SK-N-SH (cell line): ENCODE measurements at places on chromosomes 13 and 19. TPM values are rescaled to one million over a fixed set of nuclear protein-coding genes. Genes with fewer than 3 reads are reported as not detected.

DNA sequence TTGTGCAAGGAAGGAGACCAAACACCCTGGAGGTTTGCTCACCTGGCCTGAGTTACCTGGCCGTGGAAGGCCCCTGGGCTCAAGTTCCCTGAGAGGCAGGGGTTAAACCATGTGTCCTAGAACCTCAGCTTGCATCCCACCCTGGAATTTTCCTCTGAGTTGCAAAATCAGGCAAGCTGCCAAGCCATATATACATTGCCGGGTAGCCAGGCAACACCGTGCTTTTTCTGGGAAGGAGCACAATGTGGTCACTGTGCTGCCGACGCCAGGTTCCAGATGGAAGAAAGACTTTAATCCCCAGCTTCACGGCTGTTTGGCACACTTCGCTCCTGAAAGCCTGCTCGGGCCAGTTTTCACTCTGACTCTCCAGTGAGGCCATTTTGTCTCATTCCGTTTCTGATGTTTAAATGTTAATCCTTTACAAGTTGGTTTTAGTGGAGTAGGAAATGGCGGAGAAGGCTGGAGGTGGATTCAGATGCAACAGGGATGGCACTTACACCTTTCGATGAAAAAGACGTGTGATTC is 60.1 kb upstream of the PEG3 start:
- DNase-seq = no peak

DNA sequence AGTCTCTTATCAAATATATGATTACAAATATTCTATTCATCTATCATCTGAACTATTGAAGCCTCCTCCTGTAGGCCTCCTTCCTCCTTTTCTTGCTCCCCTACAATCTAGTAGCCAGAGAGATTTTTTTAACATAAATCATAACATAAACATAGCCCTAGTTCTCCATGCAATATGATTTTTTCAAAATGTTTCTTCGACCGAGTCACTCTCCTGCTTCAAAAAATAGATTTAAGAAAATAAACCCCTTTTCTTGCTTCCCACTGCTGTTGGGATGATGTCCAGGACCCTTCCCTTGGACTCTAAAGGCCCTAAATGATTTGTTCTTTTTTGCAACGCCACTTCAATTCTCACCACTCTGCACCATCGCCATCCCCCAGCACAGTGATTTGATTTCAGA is 319.7 kb upstream of the TSHZ3 start:
- no peak for DNase-seq

DNA sequence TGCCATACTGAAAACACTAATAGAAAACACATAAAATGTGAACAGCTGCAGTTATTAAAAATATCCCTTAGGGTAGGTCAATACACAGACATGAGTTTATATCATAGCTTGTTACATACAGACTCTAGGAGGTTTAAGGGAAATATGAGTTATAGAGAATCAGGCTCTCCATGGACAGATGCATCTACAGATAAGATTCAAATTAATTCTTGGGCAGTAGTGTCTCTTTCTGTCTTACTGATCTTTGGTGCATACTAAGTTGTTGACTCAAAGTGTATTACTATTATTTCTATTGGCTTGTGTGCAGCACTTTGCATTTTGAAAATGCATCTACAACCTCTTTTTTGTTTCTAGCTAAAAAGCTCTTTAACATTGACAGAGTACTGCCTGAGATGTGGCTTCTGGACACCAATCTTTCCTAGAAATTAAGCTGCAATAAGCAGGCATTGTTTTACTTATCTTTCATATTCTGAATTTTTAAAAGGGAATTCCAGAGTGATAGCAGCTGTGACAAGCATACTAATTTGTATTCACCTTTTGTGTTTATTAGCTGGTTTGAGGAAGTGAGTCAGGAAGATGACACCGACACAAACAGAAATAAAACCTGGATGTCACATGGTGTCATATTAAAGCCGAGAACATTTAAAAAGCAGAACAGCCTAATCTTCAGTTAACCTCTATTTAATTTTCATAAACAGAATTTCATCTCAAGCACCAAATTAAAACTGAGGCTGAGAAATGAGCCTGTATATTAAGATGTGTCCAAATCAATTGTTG is 399.0 kb downstream of the PCDH9 start:
- DNase-seq = no peak

Gene ZNF43
- polyA plus RNA-seq = 3.4 and 4.9 TPM in 2 replicates

DNA sequence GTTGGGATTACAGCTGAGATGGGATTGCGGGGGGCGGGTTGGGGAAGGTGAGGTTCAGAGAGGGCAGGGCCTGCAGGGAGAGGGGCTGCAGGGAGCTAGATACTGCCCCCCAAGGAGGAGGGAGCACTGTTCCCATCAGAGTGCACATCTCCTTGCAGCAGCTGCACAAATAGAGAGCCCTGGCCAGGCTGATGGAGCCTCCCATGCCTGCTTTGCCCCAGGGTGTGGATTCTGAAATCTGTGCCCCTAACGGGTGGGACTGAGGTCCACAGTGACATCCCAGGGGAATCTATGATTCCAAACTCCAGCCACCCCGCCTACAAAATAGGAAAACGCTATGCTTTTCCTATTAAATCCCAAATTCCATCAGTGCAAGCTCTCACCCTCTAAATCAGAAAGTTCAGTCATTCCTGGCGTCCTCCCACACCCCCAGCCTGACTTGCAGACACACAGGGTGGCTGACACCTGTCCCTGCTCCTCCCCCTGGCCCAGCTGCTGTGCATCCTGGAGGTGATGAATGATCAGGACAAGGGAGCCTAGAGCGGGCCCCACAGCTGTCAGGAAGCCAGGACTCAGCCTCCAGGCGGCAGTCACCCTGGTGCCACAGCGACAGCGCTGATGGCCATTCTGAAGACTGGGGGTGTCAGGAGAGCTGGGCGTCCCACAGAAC is 6.3 kb upstream of the CEACAM21 start:
- DNase-seq = no peak

GRCh38 chr13:37460166-37460565 is 138.4 kb downstream of the POSTN start:
- DNase-seq = no peak

Gene FFAR1
- polyA plus RNA-seq = not detected in 2 replicates

- peak; percentile 54 for DNase-seq
These were observed 1.6 kb upstream of the KLK10 start for GRCh38 chr19:51020988-51021651.

- DNase-seq = no peak
These were observed 406.2 kb downstream of the EFNB2 start for GRCh38 chr13:106129273-106129672.

- no peak for DNase-seq
These were observed 88.3 kb upstream of the PCDH9 start for GRCh38 chr13:67318398-67318797.

Gene IL11
- 13.2 and 16.1 TPM in 2 replicates for polyA plus RNA-seq

Gene TBXA2R
- 0.78 and 0.92 TPM in 2 replicates for polyA plus RNA-seq

GRCh38 chr13:38703255-38703654 is 16.4 kb downstream of the FREM2 start:
- no peak for DNase-seq

- no peak for DNase-seq
These were observed 12.5 kb upstream of the RSPH6A start for GRCh38 chr19:45827459-45828093.

Gene CPB2
- not detected in 2 replicates for polyA plus RNA-seq

DNA sequence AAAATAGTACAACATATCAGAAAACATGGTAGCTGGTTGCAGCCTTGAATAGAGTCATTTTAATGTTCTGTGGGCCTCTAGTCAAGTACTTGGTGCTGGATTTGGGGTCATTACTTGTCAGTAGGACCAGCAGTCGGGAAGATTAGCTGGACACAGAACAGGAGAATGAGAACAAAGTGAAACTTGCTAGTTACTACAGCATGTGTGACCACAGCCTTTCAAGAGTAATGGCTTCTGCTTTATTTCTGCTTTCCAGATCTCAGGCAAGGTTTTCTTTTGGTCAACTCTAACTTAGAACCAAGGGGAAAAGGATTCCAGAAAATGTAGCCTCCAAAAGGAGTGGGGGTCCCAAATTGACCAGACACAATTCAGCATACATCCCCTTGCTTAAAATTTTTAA is 17.1 kb upstream of the VWA8 start:
- no peak for DNase-seq

DNA sequence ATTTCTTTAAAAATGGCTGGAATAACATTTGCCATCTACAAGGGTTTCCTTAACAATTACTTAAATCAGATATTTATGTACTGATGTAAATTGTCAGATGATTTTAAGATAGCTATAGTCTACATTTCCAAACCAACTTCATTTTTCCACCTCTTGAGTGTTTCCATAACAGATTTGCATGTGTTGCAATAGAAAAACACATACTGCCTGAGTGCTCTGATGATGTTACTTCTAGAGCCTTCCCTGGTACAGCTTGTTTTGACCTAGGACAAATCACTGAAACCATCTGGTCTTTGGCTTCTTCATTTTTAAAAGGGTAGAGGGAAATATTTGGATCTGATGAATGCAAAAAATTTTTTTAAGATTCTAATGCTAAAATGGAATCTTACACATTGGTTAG is 245.9 kb downstream of the PCDH9 start:
- no peak for DNase-seq

- no peak for DNase-seq
These were observed 2.9 kb upstream of the C19orf25 start for GRCh38 chr19:1481893-1482360.

Gene RHPN2
- polyA plus RNA-seq = 7.0 and 9.2 TPM in 2 replicates

Gene JAK3
- polyA plus RNA-seq = 1.3 and 2.0 TPM in 2 replicates

- no peak for DNase-seq
These were observed 7.0 kb upstream of the RAB8A start for GRCh38 chr19:16104722-16105121.

Gene B9D2
- 9.0 and 13.3 TPM in 2 replicates for polyA plus RNA-seq

DNA sequence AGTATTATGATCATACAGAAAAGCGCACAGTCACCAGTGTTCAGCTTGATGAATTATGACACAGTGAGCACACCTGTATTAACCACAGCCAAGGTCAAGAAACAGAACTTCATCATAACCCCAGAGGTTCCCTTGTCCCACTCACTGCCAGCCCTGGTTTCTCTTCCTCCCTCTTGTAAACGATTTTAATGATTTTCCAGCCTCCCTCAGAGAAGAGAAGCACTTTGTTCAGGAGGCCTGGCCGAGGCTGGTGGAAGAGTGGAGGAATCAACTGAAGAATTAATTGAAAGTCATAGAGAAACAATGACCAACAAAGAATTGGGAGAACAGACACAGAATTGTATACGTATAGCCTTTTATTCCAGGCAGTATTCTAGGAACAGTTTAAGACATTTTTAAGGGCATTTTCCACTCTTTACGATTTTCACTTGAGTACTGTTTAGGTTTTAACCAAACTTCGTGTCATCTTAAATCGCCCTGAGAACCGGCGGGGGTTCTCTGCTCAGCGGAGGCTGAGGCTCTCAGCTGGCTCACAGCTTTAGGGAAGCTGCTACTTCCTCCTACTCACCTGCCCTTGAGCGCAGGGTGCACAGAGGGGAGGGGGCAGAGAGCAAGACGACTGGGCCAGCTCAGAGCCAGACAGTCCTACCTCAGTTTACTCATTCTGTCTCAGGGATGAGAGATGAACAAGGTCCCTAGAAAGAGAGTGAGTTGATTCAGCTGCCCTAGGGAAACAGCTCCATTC is 108.6 kb downstream of the AKAP11 start:
- no peak for DNase-seq

Gene CASP14
- polyA plus RNA-seq = not detected in 2 replicates

DNA sequence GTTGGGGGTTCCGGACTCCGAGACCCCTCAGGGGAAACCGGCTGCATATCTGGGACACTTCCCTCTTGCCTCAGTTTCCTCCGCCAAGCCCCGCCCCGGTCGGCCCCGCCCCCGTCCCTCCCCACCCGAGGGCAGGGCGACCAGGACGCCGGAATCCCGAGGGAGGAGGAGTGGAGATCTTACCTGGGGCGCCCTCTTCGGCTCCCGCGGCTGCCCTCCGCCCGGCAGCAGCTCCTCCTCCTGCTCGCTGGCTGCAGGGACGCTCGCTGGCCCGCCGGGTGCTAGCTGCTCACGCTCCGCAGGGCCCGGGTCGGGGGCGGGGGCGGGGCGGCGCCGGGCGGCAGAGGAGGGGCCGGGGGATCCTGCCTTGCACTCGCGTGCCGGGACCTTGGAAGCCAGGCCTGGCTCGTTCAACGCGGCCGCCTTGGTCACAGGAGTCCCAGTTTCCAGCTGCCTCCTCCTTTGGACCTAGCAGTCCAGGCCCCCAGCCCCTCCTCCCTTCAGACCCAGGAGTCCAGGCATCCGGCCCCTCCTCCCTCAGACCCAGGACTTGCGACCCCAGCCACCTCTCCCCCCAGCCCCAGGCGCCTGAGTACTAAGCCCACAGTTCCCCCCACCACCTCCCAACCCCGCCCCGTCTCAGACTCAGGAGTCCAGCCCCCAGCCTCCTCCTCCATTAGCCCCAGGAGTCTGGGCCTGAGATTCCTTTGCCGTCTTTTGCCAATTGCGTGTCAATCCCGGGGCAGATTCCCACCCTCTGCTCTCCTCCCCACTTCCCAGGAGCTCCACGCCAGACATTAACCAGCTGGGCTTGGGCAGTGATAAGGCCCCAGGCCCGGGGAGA is at the start of gene NTF4:
Gene NTF4, minus strand, starts transcription at position 51 of the 844 bp plus-strand sequence. CDS start 2,821 bp downstream, outside the sequence.
- peak; percentile 88 for DNase-seq

DNA sequence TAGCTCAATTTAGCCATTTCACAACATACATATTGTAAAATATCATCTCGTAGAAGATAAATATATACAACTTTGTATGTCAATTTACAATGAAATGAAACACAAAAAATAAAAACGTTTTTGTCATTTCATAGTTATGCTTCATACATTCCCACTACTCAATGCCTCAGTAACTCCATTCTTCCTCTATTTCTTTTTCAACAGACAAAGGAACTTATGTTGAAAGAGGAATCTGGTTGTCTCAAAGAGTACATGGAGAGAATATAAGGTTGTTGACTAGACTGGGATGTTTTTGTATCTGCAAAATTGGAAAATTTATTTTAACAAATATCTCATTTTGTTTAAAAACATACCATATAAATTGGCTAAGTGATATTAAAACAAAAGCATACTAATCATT is 12.8 kb downstream of the KCTD12 start:
- no peak for DNase-seq

DNA sequence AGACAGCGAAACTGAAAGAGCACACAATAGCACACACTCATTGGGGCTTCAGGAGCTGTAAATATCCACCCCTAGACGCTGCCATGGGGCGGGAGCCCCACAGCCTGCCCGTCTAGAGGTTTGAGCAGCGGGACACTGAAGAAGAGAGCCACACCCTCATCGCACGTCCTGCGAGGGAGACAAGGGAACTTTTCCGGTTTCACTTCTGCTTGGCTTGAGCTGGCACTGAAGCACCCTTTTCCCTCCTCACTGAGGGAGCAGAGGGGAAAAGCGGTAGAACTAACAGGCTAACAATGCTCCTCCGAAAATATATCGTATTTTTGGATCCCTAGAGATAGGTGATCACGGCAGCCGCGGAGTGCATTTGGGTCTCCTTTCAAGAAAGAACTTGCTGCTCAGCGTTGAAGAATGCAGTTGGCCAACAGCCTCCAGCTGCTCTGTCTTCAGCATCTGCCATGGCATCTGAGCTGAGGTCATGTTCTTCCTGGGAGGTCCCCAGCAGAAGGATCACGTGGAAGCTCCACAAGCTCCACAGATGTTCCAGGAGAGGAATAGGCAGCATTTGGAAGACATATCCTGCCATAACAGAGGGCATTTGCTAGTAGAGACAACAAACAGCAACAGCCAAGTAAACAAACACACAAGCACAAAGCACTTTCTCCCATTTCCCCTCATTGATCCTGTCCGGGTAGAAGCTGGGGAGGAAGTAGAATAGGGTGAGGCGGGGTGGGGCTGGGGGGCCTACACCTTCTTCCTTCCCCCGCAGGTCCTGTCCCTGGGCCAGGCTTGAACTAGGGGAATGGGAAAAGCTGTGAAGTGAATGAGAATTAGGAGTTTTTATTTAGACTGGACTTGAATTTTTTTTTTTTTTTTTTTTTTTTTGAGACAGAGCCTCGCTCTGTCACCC is 44.8 kb upstream of the ALOX5AP start:
- DNase-seq = no peak

GRCh38 chr19:11425719-11426457 is 6.8 kb upstream of the RGL3 start:
- DNase-seq = peak; percentile 72

Gene LACC1
- 4.2 and 8.7 TPM in 2 replicates for polyA plus RNA-seq
